ENCODE measurements at places on chromosomes 3 and 15.

GRCh38 chr3:171849617-171850319, 6.6 kb downstream of the TMEM212 start:
- DNase-seq: no peak

GRCh38 chr3:100246999-100247398, 13.8 kb upstream of the TBC1D23 start:
- DNase-seq: no peak

DNA sequence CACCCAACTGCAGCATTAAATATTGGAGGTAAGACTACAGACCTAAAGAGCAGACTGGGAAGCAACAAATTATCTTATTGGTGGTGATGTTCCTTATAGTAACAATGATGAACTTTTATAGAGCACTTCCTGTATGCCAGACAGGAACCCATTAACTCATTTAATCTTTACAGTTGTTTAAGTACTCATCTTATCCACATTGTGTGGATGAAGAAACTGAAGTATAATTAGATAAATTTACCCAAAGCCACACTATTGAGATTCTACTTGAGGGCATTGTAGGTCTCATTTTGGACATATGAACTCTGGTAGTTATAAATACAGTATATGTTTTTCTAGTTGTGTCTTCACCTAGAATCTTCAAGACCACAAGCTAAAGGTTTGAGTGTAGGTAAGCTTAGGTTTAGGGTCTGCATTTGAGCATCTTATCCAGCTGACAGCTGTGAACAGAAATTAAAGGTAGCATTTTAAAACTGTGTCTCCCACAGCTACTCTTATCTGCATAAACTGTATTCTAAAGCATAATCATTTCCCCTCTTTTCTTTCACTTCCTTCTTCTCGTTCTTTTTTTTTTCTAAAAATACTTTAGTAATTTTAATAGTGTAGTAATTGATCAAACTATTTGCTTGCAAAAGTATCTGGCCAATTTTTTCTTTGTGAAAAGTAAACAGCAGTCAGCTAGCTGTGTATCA, 138.2 kb downstream of the UBE2E2 start:
- no peak for DNase-seq

DNA sequence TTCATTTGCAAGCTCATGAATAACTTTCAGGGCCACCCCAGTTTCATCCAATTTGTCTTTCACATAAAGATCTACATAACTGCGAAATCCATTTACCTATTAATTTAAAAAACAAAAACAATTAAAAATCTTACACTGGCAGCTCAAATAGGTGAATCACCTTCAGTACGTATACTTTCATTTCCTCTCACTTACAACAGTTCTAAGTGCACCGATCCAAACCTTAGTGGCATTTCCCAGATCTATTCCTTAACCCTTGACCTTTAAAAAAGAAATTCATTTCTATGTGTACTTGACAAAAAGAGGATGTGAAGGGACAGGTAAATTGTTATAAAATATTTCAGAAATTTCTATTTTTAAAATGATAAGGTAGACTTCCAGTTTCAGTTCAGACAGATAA, 30.8 kb downstream of the TOP2B start:
- no peak for DNase-seq

DNA sequence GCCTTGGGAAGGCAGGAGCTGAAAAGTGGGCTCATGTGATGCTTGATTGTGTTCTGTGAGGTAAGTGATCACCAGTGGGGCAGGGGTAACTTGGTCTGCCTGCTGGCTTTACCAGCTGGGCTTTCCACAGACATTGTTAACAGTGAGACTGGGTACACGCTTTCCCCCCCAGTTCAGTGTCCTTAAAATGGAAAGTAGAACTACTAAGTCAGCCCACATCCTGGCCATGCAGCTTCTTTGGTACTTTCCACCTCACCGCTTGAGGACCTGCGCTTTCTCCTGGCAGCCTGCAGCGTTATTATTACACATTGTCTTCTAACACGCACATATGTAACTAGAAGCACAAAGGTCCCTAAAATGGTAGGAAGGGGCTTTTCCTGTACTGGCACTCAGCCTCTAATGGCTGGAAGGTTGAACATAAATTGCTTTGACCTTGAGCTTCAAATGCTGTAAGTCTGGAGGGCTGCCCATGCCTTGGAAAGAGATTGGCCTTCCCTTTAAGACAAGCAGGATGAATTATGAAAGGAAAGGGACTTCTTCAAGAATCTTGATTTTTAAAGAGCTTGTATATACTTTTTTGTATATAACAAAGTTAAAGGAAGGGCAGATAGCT, 216.1 kb upstream of the ROPN1 start:
- DNase-seq: no peak

DNA sequence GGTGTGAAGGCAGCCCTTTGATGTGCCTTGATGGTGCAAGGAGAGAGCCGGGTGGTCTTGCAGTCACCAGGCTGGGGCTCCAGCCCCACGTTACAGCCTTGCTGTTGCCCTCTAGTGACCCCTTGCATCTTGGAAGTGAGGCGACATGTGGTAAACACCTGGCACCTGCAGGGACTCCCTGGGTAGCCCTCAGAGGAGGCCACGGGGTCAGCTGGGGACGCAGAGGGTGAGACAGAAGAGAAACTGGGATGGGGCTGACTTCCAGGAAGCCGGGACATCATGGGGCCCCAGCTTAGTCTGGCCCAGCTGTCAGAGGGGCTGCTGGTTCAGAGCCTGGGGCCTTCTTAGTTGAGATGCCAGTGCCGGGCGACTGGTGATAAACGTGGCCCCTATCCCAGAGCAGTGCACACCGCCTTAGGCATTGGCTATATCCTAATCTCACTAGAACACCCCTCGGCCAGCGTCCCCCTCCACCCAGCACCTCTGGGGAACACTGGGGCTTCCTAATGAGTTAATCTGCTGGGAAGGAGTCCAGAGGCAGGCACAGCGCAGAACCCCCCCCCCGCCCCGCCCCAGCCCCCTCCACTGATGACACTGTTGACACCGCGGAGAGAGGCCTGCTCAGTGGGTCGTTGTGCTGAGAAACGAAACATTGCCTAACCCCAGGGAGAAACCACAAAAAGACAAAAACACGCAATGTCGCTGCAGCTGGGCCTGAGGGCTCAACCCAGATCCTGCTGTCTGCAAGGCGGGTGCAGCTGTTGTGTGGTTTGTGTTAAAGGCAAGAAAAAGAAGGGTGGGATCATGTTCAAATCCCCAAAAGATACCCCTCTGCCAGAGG, 60.5 kb upstream of the KLF13 start:
- DNase-seq: peak; percentile 28
